Fibroblast of lung (primary cell): ENCODE measurements at places on chromosomes 1 and 21.

GRCh38 chr1:87204441-87204840, 124.2 kb upstream of the LMO4 start:
- no peak for DNase-seq

DNA sequence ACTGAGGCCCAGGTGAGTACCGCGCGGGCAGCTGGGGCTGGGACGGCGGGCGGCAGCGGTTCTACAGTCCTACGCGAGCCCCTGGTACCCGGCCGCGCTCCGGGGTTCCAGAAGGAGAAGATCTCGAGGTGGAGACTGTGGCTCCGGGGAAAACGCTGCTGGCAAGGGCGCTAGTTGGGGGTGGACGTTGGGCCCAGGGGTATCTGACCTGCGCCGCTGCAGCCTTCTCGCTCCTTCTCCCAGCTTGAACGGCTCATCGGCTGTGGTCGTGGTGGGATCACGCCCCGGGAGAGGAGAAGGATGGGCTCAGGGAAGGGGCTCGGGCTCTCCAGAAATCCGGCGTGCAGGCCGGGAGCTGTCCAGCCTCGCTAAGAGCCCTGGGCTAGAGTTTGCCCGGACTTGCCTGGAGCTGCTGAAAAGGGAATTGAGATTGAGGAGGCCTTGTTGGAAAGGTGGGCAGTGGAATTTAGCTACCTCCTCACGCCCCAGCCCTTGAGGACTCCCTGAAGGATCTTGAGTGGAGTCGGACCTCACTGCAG, 1.1 kb upstream of the POU3F1 start:
- DNase-seq = peak; percentile 66

- no peak for DNase-seq
Measured at GRCh38 chr21:20641241-20641640, 357.0 kb upstream of the NCAM2 start.

GRCh38 chr21:32455548-32455947, 43.0 kb downstream of the EVA1C start:
- no peak for DNase-seq

- peak; percentile 16 for DNase-seq
Measured at GRCh38 chr1:184624626-184625025, 130.0 kb downstream of the EDEM3 start.
